ENCODE measurements at places on chromosomes 11 and 22.

- DNase-seq = no peak
Observed at GRCh38 chr11:25628030-25628429, 703.9 kb upstream of the ANO3 start.

GRCh38 chr11:9887472-9887871 is 223.6 kb downstream of the SWAP70 start:
- DNase-seq = no peak

GRCh38 chr11:125552927-125553326 is 16.4 kb upstream of the EI24 start:
- no peak for DNase-seq

DNA sequence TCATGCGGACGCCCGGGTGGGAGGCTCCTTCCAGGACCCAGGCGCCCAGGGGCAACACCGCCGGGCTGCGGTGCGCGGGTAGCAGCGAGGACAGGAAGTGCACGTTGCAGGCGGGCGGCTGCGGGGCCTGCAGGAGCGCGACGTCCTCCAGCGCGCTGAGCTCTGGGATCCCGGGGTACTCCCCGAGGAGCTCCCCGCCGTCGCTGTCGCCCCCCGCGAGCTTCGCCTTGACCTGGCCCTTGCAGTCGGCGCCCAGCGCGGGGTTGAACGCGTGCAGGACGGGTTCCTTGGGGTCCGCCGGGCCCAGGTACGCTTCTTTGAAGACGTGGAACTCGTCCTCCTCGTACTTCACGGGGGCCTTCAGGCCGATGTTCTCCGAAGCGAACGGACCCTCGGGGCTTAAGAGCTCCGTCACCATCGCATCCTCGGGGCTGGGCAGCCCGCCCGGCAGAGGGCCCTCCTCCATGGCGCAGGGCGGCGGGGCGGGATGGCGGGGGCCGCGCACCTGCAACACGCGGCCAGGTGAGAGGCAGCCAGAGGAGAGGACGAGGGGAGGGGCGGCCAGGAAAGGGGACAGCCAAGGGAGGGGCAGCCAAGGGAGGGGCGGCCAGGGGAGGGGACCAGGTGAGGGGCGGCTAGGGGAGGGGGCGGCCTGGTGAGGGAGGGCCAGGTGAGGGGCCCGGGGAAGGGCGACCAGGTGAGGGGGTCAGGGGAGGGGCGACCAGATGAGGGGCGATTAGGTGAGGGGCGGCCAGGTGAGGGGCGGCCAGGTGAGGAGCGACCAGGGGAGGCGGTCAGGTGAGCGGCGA is 921 bp downstream of the TESMIN start:
- DNase-seq = no peak

DNA sequence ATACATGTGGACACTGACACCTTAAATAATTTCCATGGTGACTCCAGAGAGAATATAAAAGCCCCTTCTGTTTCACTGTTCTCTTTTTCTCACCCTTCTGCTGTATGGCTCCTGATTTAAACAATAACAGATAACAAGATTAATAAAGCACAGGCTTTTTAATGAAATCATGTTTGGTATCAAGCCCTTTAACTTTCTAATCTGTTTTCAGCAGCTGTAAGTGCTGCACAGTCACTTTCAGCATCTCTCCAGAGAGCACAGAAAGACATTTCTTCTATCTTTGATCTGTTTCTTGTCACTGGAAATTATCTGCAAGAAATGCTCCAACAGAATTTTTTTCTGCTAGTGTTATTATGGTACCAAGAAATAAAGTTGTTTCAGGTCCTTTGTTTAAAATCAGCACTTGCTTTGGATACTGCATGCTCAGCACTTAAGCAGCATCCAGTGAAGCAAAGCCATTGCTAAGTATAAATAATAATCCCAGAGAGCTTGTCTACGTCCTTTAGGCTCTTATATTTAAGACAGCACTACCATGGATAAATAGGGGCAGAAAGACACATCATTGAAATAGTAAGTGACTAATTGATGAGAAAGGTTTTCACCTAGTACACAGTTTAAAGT is 134.2 kb upstream of the CARD18 start:
- DNase-seq = no peak

DNA sequence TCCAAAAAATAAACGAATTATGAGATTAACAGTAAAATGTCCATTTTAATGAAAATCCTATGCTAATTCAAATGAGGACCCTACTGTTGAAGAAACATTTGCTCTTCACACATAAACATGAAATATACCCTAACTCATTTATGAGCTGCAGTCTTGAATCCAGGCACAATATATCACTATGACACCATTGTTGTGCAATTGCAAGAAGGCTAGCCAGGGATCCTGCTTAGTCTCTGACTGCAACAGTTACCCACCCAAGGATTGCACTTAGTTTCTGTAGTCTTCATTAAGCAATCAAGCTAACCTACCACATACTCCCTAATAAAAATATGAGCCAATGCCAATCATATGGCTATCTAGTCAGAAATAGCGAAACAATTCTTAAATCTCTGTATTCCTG is 981.0 kb upstream of the FAT3 start:
- DNase-seq = no peak

- no peak for DNase-seq
Observed at GRCh38 chr11:14641801-14642200, 1.8 kb upstream of the PDE3B start.

- no peak for DNase-seq
Observed at GRCh38 chr11:94309757-94310156, 5.4 kb downstream of the IZUMO1R start.

DNA sequence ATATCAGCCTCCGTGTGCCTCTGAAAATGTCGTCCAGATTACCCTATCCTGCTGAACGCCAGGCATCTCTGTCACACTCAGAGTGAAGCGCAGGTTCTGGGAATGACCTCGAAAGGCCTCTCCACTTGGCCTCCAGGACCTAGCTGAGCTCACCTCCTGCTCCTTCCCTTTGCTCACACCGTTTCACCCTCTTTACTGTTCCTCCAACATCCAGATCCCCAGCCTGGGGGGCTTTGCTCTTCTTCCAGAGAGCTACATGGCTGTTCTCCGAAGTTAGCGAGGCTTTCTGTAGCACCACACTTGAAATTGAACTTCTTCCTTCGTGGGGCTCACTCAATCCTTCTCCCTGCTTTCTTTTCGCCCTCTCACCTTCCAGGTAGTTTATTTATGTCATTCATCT is 27.9 kb downstream of the GLB1L2 start:
- DNase-seq = no peak

DNA sequence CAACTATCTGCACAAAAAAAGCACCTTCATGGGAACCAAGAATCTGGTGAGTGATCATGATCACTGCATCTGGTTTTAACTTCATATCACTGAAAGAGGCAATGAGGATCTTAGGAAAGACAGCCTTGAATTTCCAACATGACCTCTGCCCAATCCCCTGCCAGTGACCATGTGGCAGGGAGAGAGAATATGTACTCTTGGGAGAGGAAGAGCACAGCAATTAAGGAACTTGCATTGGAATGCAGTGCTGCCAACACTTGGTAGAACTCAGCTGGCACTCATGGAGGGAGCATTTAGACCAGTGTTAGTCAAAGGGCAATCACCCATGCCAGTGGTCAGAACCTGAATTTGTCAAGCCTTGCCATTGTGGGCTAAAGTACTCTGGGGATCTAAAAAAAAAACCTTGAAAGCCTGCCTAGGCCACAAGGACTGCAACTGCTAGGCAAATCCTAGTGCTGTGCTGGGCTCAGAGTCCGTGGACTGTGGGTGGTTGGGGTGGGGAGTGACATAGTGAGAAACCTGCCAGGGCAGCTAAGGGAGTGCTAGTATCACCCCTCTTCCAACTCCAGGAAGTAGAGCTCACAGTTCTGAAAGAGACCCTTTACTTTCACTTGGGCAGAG is 23.1 kb downstream of the JRKL start:
- no peak for DNase-seq

DNA sequence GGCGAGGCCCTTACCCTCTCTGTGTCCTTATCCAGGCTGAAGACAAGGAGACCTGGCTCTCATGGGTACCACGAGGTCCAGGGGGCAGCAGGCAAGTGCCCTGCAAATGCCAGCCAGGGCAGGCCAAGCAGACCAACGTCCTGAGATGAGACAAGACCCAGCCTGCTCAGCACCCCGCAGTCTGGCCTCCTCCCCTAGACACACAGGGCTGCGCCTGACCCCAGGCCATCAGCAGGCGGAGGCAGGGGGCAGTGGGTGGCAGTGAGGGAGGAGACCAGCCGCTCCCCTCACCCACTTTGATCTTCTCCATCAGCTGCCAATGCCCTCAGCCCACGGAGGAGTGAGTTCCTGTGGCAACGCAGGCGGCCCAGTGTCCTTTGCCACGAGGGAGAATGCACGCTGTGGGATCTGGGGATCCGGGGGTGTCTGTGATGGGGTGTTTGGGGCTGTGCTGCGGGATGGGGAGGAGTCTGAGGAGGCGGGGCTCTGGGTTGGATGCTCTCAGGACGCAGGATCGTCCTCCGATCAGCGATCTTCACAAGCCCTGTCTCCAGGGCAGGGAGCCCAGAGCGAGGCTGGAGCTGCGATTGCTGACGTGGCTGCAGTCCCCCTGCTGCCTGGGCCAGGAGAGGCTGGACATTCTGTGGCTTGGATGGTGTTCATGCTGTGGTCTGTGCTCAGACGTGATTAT is 30.5 kb upstream of the PPARA start:
- DNase-seq = no peak

GRCh38 chr11:110349138-110349996 is 53.0 kb upstream of the RDX start:
- no peak for DNase-seq

DNA sequence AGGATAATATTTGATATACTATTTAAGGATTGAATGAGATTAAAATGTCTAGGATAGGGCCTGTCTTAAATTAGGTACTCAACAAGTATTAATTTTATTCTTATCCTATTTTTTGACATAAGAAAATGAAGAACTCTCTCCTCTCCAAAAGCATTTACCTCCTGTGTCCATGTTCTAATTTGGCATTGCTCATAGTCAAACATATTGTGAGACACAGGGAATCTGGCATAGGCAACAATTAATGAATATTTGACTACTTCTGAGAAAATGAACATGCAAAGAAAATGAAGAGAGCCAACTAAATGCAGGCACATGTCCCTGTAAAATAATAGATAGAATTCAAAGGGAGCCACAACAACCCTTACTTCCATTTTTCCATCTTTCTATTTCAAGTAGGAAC is 198.5 kb upstream of the C11orf87 start:
- no peak for DNase-seq

GRCh38 chr11:8018484-8019313 is 31.6 kb downstream of the EIF3F start:
- peak; percentile 32 for DNase-seq

DNA sequence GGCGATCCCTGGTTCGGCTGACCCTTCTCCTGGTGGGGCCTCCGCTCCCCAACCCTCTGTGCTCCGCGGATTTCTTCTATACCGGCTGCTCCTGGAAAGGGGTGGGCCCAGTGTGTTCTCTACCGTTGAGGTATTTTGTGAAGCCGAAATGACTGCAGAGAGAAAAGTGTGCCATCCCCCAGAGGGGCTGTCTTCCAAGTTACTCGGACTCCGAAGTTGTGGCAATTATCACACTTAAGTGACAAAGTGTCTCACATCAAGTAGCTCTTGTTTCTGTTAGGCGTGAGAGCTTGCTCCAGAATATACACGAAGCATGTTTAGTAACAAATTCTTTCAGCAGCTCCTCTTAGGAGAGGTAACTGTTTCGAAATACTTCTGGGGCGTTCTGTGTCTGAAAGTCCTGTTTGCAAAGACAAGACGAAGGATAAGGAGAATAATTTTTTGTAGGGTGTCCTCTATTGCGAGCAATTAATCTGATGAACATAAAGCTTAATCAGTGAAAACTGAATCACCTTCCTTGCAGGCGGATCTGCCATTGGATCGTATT is 434 bp downstream of the XPNPEP3 start:
- no peak for DNase-seq

DNA sequence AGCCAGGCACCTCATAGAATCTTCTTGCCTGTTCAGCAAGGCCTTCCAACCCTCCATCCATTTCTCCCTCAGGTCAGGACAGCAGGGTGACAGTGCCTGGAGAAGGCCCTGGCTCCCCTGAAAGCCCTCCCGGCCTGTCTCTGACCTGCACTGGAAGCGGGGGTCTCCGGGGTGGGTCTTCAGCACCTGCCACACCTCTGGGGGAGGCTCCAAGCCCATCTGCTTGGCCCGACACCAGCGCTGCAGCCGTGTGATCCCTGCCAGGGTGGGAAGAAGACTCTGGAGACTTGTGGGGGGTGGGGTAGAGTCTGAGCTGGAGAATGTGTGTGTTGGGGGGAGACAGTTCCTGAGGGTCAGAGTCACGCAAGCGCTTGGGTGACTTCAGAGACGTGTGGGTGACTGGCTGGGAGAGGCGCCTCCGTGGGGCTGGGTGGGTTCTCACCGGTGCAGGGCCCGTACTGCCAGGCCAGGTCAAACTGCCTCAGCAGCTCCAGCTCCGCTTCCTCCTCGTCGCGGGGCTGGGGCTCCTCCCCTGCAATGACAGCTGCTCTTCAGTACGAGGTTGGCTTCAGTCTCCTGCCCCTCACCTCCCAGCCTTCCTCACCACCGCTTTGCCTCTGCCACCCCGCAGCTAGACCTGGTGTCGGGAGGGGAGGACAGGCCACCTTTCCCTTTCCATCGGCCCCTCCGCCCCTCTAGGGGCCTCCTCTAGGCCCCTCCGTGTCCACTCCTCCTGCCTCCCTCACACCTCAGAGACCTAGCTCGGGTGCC is 615 bp downstream of the POLD4 start:
- no peak for DNase-seq

GRCh38 chr11:83689144-83689780 is 403.1 kb upstream of the CCDC90B start:
- no peak for DNase-seq

GRCh38 chr11:118226781-118227180 is 2.0 kb upstream of the JAML start:
- no peak for DNase-seq

DNA sequence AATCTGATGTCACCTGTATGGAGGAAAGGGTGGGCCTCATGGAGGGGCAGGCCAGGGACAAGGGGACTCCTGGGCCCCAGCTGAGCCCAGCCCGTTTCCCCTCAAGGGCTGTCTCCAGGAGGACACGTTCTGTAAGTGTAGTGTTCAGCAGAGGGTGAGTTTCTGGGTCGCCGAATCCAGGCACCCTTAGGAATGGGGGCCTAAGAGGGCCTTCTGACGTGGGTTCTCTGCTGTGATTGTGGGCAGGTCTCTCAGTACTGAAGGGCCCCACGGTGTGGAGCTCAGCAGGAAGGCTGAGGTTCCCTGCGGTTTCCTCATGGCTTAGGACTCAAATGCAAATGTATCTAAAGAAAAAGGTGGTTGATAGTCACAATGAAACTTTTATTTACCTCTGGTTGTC is 6.5 kb downstream of the PTDSS2 start:
- no peak for DNase-seq

- no peak for DNase-seq
Observed at GRCh38 chr22:49499433-49500075, 328.1 kb downstream of the BRD1 start.

DNA sequence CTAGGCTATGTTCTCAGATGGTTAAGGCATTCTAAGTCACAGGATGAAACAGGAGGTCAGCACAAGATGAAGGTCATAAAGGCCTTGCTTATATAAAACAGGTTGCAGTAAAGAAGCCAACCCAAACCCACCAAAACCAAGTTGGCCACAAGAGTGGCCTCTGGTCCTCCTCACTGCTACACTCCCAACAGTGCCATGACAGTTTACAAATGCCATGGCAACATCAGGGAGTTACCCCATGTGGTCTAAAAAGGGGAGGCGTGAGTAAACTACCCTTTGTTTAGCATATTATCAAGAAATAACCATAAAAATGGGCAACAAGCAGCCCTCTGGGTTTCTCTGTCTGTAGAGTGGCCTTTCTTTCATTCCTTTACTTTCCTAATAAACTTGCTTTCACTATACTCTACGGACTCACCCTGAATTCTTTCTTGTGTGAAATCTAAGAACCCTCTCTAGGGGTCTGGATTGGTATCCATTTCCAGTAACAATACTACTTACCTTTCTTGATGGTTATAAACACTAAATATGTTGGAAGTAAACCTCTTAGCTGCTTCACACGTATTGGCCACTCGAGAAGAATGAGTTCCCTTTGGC is 1237.9 kb downstream of the FAM181B start:
- DNase-seq = no peak

Measured in amniotic stem cell (primary cell).